Stimulated activated CD4-positive, alpha-beta T cell treated with anti-CD3 and anti-CD28 coated beads, Interleukin-1b, Interleukin-23, amount 100 ng/mL, for 24 hours (primary cell): ENCODE measurements at places on chromosomes 12 and 14.

DNA sequence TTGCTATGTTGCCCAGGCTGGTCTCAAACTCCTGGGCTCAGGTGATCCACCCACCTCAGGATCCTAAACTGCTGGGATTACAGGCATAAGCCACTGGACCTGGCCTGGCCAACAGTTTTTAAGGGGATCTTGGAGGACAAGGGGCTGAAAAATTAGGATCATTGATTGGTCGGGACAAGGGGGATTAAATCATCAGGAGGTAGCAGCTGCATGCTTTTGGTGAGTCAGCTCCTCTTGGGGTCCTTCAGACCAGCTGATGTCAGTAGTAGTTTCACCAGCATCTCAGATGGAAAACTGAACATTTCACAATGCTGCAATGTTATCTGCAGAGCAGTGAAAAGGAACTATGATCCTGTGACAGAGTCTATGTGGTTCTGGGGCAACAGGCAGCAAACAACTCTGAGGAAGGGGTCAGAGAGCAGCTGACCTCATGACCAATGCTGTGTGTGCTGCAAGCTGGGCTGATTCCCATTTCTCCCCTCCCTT lies 6.3 kb downstream of the LRRC74A start:
- no peak for DNase-seq

GRCh38 chr14:102544046-102544746 lies 34.6 kb upstream of the ANKRD9 start:
- no peak for DNase-seq

DNA sequence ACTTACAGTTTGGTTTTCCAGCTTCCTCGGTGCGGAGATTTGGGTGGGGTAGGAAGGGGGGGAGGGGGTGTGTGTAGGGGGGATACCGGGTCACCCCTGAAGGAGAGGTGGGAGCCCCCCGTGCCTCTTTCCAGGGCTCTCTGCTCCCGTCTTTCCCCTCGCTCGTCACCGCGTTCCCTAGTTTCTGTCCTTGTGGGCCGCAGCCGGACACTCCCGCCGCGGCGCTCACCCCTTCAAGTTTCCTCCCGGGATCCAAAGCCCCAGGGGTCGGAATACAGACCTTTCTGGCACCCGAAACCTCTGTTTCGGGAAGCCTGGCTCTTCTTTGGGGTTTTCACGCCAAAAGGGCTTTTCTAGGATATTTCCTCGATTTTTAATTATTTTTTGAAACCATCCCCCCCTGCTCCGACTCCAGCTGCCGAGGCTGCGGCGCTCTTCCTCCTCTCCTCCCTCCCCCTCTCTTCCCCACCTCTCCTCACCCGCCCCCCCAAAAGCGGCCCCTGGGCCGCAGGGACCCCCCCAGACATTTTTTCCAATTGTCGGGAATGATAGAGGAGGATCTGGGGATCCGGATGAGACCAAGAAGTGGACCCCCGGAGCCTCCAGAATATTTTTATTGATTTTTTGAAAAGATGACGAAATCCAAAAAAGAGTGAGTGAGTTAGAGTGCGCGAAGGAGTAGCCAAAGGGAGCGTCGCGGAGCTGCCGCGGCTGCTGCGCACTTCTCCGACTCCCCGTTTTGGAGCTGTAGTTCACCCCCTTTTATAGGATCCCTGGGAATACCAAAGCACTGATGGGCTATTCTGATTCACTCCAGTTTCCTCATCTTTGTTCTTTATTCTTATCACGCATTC lies 1.7 kb downstream of the CCND2 start:
- DNase-seq: no peak

- DNase-seq: no peak
Measured at GRCh38 chr12:87047691-87048090, 791.5 kb upstream of the MGAT4C start.

- DNase-seq: no peak
Measured at GRCh38 chr12:24172031-24172772, 222.7 kb upstream of the SOX5 start.

DNA sequence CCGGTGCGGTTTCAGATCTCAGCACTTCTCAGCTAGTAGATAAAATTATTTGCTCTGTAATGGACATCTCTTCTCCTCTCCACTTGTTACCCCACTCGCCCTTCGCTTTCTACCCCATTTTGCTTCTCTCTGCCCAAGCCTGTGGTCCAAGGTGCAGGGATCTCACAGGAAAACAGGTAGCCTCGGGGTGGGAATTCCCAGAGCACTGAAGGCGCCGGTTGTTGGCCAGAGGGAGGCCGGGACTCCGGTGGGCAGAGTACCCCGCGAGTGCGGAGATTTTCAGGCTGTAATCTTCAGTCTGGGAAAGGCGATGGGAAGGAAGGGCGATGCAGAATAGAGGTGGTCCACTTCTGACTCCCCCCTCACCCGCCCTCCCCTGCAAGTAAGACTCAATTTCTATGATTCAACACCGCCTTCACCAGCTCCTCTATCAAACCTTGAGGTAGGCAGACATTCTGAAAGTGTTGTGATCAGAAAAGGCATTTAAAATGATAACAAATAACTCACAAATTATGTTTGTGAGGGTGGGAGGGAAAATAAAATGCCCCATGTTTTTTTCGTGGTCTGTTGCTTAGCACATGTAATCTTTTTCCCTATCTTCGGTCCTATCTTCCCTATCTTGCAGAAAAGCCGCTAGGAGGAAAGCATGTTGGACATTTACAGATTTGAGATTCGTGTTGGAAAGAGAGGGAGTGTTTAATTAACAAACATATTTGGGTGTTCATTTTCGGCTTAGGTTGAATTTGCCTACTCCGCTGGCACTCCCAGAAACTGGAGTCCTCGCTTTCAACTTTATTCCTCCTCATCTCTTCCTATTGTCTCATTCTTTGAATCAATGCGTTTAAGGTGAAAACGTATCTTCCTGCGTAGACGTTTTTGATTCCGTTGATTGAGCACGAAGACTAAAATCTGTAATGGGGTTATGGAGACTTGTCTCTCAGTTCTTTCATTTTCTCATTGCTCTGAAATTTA lies 8.5 kb downstream of the FOXG1 start:
- no peak for DNase-seq

GRCh38 chr12:106855221-106855758 lies 80.8 kb downstream of the RIC8B start:
- no peak for DNase-seq

DNA sequence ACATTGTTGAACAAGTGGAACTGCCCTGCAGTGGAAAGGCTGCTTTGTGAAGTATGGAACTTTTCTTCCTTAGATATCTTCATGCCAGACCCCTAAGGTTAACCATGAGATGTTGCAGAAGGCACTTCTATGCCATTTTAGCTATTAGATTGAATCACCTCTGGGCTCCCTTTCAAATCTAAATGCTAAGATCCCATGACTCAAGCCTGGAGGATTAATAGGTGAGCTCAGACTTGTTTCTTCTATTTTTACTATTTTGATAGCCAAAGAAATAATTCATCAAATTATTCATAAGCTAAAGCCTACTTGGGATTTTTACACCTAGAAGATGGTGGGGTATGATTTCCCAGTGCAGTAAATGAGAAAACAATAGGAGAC lies 64.3 kb downstream of the DAD1 start:
- DNase-seq: no peak

- DNase-seq: no peak
Measured at GRCh38 chr14:58645641-58646040, 7.9 kb downstream of the DACT1 start.

DNA sequence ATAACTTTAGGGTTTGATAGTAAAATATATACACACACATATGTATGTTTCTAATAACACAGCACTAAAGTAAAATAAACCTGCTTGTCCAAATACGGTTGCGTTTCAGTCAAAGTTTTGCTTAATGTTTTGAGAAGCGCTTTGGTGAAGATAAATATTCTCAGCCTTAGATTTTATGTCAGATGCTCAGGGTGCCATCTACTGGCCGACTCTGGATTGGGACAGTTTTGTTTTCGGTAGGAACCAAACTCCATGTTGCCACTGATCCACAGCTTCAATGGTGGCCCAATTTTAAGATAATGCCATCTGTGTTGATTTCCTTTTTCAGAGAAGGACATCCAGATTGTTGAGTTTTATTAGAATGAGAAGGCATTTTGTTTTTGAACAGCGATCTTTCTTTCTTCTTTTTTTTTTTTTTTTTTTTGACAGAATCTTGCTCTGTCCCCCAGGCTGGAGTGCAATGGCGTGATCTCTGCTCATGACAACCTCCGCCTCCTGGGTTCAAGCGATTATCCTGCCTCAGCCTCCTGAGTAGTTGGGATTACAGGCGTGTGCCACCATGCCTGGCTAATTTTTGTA lies 43.1 kb downstream of the LLPH start:
- peak; percentile 21 for DNase-seq

DNA sequence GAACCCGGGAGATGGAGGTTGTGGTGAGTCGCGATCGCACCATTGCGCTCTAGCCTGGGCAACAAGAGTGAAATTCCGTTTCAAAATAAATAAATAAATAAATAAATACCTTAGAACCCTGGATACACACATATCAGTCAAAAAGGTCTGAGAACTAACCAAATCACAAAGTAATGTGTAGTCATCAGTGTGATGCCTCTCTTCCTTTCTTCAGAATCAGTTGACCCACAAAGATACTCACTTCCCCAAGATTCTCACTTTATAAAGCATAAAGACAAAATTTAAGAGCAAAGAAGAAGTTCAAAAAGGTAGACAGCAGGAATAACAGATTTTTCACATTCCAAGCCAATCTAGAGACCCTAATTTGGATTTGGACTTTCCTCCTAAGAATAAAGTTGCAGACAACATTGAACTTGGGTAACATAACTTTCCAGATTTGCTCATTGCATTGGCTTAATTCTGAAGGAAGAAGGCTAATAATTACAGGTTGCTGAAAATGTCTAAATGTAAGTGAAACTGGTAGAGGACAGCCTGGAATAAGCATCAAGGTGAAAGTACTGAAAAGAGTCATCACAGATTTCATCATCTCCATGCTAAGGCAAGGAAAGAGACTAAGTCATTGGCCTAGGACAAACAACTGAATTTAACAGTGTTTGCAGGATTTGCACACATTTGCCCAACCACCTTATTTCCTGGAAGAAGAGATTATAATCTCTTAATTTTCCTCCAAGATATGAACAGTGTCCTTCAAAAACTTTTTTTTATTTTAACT lies 17.4 kb downstream of the TMED10 start:
- DNase-seq: no peak

- no peak for DNase-seq
Measured at GRCh38 chr12:8996682-8997405, 7.5 kb downstream of the KLRG1 start.

GRCh38 chr12:90519285-90519684 lies 435.7 kb downstream of the CCER1 start:
- no peak for DNase-seq

- DNase-seq: no peak
Measured at GRCh38 chr12:31890295-31891285, 68.6 kb upstream of the RESF1 start.

GRCh38 chr14:42929806-42930480 lies 1323.3 kb downstream of the LRFN5 start:
- no peak for DNase-seq

DNA sequence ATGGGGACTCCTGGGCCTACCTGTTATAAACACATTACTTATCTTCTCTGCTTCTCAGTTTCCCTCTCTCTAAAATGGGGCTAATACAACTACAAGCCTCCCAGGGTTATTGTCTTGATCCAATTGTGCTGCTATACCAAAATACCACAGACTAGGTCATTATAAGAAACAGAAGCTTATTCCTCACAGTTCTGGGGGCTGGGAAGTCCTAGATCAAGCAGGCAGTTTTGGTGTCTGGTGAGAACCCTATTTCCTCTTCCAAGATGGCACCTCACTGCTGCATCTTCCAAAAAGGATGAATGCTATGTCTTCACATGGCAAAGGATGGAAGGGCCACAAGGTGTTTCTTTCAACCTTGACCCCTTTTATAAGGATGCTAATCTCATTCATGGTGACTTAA lies 732.9 kb upstream of the TBX3 start:
- no peak for DNase-seq

DNA sequence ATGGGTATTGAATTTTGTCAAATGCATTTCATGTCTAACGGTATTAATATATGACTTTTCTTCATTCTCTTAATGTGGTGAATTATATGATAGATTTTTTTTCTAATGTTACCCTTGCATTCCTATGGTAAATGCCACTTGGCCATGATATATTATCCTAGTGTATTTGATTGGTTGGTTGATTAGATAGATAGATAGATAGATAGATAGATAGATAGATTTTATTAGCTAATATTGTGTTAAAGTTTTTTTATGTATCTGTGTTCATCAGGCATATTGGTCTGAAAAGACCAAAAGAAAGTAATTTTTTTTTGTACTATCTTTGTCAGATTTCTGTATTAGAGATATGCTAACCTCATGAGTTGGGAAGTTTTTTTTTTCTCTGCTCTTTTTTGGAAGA lies 124.6 kb downstream of the TGFB3 start:
- DNase-seq: no peak

- DNase-seq: no peak
Measured at GRCh38 chr12:91636721-91637120, 454.1 kb upstream of the DCN start.

- no peak for DNase-seq
Measured at GRCh38 chr14:95471016-95471415, 45.4 kb downstream of the SYNE3 start.

DNA sequence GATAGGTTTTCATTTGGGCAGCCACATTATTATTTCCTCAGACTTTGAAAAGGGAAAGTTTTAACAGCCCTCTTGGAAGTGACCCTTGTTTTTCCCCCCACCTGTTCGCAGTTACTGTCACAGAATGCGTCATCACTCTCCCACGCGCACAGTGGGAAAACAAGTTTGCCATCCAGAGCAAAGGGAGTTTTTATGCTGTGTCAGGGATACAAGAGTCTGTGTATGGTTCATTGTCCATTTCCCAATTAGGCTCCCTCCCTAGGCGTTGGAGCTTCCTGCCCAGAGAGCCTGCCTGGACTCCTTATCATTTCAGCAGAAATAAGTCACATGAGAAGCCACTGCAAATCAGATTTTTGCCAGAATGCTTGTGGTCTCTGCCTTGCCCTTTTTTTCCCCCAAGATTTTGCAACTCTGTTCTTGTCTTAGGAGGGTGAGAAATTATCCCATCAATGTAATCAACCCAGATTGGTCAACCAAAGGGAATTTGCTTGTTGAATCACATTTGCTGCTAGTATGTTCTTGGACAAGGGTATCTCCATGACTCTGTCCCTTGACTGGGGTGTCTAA lies 104.1 kb downstream of the IGF1 start:
- no peak for DNase-seq

DNA sequence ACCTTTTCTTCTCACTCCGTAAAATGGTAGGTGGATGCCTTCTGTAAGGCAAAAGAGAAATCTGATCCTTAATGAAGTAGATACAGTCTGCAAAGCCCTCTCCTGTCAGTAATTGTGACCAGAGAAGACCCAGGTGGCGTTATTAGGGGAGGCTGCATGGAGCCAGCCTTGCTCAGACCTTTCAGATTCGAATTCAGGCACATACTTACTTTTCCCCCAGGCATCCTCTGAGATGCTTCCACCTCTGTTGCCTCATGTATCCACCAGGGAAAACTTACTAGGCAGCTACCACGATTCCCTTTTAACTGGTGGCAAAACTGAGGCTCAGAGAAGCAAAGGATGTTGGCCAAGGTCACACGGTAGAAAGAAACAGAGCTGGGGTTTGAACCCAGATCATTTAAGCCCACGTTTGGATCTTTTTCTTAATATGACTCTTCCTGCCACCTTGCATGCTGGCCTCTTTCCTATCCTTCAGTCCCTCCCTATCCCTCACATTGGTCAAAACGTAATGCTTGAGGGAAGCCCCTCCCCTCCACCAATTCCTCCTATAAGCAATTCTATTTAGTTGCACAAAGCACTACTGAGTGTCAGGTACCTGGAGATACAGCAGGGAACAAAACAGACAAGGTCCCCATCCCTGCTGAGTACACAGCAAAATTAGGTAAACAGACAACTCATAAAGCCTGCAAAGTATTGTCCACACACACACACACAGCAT lies 179.4 kb downstream of the KSR2 start:
- no peak for DNase-seq

- no peak for DNase-seq
Measured at GRCh38 chr12:57764662-57765002, 2.2 kb downstream of the CYP27B1 start.
